Activated CD4-positive, CD25-positive, alpha-beta regulatory T cell treated with anti-CD3 and anti-CD28 coated beads, Interleukin-2, amount 50 U/mL, for 24 hours (primary cell): ENCODE measurements at places on chromosomes 16 and 17.

GRCh38 chr17:21021208-21021803, 21.5 kb downstream of the USP22 start:
- no peak for ATAC-seq

- ATAC-seq = no peak
Measured at GRCh38 chr17:39151150-39151942, at the start of gene PLXDC1. TSS of gene PLXDC1 (minus strand) at chr17:39151637. CDS start at chr17:39151437, 200 bp downstream.

- ATAC-seq = no peak
Measured at GRCh38 chr17:71118039-71118438, 948.7 kb downstream of the KCNJ2 start.

DNA sequence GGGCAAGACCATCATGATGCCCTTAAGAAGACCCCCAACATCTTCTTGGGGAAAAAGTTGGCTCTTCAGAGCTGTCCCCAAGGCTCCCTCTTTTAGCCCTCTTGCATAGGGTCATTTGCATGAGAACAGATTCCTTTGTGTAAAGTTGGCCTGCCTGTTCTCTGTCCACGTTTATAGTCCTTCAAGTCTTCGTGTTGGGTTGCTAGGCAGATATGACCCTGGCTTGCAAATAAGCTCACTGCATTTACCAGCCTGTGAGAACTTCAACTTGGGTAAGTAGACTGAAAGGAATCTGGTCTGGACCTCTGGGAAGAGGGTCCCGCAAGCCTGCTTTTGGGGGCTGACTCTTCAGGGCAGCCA, 2.9 kb downstream of the ARSG start:
- ATAC-seq = no peak

GRCh38 chr17:57895382-57896060, 45.7 kb upstream of the MRPS23 start:
- no peak for ATAC-seq
